NCI-H2081 (cell line): ENCODE measurements at places on chromosomes 11 and 22.
A peak's percentile ranks its signal among the peaks of the same experiment; 100 is the strongest.

GRCh38 chr11:128428935-128429334 lies 158.4 kb downstream of the ETS1 start:
- DNase-seq: no peak

DNA sequence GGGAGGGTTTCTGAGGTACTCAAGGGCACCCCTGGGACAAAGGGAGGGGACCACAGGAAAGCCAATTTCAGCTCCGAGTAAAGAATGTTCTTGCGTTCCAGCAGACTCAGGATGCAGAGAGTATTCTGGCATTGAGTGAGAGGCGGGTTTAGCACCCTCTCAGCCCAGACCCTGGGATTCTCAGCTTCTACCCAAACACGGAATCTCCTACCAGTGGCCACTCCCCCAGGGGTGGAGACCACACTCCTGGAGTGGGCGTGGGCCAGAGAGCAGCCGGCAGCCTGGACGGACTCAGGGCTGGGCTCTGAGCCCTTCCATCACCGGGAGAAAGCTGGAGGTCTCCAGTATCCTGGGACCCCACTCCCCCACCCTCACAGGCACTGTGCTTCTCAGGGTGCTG lies 26.1 kb upstream of the TTLL12 start:
- no peak for DNase-seq

DNA sequence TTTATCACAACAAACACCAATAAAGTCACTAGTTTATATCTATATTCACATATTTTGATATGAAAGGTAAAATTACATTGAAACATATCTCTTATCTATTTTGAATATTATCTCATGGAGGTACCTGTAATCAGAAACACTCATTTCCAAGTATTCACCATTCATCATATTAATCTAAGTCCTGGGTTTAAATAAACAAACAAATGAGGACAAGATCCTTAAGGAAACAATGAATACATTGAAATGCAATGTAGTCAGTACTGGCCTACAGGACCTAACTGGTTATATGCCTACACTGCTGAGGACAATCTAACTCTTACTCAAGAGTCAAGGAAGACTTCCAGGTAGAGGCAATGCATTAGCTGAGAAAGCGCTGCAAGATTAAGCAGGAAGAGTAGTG lies 1411.9 kb upstream of the RAG2 start:
- DNase-seq: no peak

DNA sequence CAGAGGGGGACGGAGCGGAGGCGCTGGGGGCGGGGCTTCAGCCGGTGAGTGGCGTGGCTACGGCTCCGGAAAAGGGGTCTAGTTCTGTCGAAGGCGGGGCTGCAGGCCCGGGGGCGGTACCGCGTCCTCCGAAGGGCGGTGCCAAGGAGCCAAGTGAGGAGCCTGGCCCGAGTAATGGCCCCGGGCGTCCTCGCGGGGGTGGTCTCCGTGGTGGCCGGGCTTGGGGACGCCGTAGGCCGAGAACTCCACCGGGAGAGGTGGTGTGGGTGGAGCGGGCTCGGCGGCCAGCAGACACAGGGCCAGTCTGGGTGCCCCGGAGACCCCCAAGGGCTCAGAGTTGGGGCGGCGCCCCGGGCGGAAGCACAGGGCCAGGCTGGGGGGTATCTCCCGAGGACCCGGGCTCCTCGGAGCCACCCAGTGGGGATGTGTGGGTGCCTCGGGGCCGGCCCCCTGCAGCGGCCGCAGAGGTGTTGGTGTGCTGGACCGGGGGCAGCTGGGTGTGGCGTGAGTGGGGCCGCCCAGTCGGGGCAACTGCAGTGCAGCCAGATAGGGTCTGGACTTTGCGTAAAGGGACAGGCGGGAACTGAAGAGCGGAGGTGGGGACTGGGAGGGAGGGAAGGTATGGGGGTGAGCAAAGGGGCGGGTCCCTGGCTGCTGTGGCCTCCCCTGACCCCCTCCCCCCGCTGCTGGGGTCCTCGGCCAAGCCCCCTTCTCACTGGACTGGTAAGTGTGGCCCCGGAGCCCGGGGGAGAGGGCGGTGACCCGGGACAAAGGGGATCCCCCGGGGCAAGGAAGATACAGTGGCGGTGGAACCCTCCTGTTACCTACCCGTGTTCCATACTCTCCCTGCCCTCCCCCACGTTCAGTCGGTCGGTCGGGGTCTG lies 838 bp downstream of the FKBP2 start:
- DNase-seq: no peak

DNA sequence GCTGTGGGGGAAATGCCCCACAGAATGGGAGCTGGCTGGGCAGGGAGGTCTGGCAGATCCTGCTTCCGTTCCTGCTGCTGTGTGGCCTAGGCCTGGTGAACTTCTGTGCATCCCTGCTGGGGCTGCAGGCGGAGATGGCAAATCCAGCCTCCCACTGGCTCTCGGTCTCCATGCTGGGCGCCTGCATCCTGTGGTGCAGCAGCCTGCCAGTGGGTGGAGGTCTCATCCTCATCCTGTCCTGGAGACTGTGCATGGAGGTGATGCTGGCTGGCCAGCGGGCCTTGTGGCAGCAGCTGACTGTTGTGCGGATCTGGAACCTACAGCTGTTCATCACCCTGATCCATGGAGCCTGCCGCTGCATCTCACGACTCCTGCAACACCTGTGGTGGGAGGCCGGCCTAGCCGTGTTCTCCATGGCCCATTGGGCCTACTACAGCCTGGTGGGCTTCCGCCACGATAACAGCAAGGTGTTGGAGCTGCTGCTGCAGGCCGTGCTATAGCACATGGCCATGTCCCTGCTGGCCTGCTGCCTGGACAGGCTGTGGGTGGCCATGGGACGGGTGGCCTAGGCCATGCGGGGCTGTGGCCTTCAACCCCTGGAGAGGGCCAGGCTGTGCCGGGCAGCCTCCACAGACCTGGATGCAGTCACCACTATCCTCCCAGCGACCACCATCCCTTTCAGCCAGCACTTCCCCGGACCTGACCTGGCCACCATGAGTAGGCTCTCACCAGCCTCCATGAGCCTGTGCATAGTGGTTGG lies 8.8 kb upstream of the RPL3 start:
- no peak for DNase-seq

DNA sequence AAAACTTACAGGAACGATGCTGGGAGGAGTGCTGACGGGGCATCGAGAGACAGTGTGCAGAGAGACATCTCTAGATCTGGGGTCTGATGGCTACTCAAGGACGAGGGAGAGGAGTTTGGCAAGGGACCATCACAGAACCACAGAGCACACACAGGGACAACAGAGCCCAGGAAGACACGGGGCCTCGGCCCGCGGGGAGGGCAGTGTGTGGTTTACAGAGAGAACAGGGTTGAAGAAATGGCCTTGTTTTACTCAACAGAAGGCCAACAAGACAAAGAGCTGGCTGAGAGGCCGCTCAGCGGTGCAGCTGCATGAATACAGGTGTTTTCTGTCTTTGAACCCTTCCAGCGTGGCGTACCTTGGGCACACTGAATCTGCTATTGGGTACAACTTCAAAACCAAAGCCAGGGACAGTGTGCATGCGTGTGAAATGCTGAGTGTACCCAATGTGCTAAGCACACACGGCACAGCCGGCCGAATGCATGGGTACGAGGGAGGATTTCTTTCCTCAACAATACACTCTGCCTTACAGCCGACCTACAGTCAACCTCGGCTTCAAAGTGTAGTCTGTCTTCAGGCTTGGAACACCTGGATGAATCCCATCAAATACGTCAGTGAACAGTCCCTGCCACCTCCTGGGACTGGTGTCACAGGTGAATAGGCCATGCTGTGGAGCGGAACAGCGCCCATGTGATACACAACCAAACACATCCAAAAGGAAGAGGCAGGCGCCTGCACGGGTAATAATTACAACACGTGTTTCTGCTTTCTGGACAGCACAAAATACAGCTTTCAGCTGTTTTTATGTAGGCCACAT lies 20.7 kb upstream of the BID start:
- DNase-seq: no peak

GRCh38 chr22:46105494-46106278 lies 44.6 kb upstream of the PPARA start:
- DNase-seq: no peak

DNA sequence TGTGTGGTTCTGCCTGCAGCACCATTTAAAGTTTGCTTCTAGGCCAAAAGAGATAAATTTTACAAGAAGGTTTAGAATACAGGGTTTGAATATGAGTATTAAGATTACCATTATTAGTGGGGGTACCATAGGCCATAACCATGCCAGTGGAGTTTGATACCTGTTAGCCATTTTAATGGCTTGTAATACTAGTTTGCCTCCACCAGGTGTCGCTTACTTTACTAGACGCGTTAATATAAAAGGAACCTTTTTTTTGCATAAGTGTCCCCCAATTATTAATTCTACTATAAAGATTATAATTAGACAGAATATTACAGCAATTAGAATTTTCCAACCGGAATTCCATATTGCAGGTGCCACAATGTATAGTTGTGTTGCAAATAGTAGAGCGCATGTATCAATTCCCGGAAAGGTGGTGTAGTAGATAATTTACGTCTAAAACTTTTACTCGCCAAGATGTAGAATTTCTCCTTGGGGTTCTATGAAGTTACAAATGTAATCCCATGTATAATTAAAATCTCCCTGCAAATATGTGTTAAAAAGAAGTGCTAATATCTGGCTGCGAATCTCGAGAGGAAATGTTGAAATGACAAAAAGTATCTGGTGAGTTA lies 16.1 kb downstream of the MS4A6E start:
- DNase-seq: peak; percentile 7

- no peak for DNase-seq
Observed at GRCh38 chr11:68665436-68665835, 18.9 kb upstream of the GAL start.

- DNase-seq: no peak
Observed at GRCh38 chr11:111631666-111632039, 29.4 kb downstream of the SIK2 start.

DNA sequence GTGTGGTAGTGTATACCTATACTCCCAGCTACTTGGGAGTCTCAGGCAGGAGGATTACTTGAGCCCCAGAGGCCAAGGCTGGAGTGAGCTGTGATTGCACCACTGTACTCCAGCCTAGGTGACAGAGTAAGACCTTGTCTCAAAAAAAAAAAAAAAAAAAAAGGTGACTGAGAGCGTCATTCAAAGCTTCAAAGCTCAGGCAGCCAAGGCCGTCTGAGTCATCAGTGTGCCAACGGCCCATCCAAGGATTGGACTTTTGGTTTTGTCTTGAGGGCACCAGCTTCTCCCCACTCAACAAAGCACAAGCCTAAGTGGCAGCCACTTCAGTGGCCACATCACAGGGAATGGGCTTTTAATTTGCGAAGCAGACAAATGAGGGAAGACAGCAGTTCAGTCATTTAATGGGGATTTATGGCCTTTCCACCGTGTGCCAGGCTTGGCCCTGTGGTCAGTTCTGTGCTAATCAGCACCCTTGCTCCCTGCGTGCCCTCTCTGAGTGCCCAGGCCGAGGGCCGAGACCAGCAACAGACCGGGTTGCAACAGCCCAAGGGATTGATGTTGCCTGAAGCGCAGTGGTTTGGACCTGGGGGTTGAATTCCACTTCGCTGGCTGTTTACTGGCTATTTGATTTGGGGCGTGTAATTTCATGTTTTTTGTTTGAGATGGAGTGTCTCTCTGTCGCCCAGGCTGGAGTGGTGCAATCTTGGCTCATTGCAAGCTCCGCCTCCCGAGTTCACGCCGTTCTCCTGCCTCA lies 30.2 kb upstream of the CRYBB3 start:
- no peak for DNase-seq

- no peak for DNase-seq
Observed at GRCh38 chr11:86129740-86130540, 61.1 kb upstream of the PICALM start.
